Activated naive CD4-positive, alpha-beta T cell treated with anti-CD3 and anti-CD28 coated beads, Interleukin-2, amount 50 U/mL, for 16 hours (primary cell): ENCODE measurements at places on chromosomes 1 and 21.
A peak's percentile ranks its signal among the peaks of the same experiment; 100 is the strongest.

GRCh38 chr1:166730299-166730888 lies 108.9 kb upstream of the POGK start:
- no peak for DNase-seq

DNA sequence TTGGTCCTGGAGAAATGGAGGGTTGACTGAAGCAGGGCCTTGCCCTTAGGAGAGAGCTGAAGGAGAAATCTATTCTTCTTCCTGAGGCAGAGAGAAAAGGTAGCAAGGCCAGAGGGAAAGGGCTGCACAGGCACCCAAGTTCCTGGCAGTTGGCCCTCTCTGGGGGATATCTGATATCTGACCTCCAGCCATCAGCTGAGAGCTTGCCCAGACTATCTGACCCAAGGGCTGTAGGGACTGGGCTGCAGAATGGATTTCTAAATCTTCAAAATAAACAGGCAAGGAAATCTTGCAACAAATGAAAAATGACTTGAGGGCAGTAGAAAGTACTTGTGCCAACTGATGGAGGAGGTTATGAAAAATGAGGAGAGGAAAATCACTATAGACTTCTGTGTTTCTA lies 498 bp upstream of the CLCA2 start:
- no peak for DNase-seq

DNA sequence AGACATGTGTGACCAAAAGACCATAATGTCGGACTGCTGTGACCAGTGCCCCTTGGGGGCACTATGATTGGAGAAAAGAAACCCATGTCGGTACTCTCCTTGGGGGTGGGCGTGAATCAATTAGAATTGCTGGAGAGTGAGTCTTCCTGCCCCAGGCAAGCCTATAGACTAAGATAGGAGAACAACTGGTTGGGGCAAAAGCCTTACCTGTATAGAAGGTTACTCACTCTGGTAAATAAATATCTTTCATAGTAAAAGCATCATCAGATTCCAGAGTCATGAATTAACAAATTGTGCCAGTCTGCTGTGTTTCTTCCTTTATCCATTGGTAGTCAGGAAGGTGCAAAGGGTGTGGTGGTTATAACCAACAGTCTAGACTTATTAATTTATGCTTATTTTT lies 2.9 kb upstream of the PTGFRN start:
- DNase-seq = no peak

DNA sequence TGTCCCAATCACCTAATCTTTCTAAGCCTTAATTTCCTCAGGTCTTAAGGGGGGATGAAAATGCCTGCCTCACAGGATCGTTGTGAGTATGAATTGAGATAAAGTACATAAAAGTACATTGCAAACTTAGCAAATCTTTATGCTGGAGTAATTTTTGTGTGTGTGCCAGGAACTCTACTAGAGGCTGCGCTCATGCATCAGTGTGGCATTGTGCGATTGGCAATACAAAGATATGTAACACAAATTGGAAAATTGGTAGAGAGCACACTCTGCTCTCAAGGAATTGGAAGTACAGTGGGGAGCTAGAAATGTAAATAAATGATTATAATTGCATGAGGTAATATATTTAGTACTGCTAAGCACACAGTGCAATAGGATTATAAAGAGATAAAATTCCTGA lies 398.3 kb downstream of the DUSP10 start:
- no peak for DNase-seq

DNA sequence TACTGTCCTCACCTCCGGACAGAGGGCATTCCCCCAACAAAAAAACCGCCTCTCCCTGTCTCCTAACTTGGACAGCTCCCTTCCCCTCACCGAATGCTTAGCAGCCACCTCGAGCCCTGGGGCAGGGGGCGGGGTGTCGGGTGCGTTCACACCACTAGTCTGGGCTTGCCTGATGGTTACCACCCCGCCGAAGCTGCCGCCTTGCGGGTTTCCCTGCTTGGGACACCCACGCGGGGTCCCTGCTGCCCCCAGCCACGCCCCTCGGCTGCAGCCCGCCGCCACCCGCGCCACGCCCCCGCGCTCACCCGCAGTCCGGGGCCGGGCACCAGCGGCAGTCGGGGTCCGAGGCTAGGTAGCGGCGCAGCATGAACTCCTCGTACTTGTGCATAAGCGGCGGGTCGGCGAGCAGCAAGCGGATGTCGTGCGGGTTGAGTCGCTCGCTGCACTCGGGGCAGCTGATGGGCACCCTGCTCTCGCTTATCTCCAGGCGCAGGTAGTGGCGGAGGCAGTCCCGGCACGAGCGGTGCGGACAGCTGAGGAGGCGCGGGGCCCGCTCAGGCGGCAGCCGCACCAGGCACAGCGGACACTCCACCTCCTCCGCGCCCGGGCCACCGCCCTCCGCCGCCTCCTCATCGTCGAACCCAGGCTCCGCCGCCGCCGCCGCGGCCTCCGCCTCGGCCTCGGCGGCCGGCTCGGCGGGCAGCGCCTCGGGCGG lies 706 bp downstream of the RNF19B start:
- DNase-seq = peak; percentile 68

GRCh38 chr21:42971897-42972275 lies 2.5 kb upstream of the PKNOX1 start:
- no peak for DNase-seq

DNA sequence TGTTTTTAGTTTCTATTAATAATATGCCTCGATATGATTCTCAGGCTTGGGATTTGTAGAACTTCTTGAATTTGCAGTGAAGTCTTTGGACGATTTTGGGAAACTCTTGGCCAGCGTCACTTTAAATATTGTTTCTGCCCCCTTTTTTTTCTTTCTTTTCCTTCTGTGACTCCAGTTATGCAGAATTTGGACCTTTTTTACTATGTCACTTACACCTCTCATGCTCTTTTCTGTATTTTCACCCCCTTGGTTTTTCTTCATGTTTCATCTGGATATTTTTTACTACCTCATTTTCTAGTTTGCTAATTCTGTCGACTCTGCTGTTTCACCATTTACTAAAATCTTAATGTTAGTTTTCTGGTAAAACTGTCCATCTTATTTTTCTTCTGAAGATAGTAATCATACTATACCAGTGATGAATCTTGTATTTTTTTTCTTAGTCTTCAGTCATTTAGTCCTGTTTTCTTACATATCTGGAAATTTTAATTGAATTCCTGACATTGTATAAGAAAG lies 173.6 kb downstream of the DHRS3 start:
- no peak for DNase-seq

GRCh38 chr1:50969611-50970508 lies at the start of gene CDKN2C:
TSS of gene CDKN2C (plus strand) at chr1:50970245. CDS start at chr1:50970369, 124 bp downstream.
- DNase-seq = peak; percentile 45

DNA sequence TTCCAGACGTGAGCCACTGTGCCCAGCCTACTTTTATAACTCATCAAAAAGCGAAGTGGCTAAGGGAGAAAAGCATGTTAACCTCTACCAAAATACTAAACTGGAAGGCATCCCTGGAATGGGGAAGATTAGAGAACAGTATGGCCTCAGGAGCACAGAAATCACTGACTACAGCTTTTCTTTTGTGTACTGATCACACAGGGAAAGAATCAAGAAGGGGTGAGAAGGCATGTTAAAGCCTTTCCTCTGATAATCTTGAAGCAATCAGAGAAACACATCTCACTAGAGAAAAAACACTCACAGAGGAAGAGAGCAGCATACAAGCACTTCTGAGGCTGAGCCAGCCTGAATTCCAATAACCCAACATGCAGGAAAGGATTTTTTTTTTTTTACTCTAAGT lies 10.7 kb downstream of the PCAT6 start:
- no peak for DNase-seq

GRCh38 chr1:59697150-59697800 lies 117.5 kb upstream of the HOOK1 start:
- peak; percentile 24 for DNase-seq

GRCh38 chr21:34351786-34352241 lies 12.0 kb upstream of the KCNE2 start:
- DNase-seq = no peak

- peak; percentile 77 for DNase-seq
Observed at GRCh38 chr1:156601122-156601830, at the start of gene GPATCH4. TSS of gene GPATCH4 (minus strand) at chr1:156601479.

DNA sequence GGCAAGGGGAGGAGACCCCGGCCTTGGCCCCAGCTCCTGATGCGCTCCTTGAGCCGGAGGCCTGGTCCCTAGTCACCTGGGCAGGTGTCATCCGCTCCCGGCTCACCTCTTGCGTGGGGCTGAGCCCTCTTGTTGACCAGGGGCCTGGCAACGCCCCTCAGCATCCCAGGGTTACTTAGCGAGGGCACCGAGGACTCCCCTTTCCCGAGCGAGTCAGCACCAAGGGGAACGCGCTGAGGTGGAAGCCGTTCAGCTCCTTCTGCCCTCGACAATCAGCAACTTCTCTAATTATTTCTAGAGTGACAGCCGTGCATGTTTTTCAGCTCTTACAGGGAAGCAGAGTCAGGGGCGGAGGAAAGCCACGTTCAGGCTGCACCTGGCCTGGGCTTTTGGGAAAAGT lies 522 bp downstream of the SLC45A1 start:
- no peak for DNase-seq

GRCh38 chr1:147051136-147051535 lies 113.0 kb downstream of the NBPF12 start:
- no peak for DNase-seq
